Stimulated activated CD8-positive, alpha-beta memory T cell treated with anti-CD3 and anti-CD28 coated beads, Interleukin-2, amount 100 ng/mL, for 1 hour (primary cell): ENCODE measurements at places on chromosomes 2 and 18.

- DNase-seq: no peak
These were observed 1325.0 kb upstream of the CDH2 start for GRCh38 chr18:29501952-29502351.

DNA sequence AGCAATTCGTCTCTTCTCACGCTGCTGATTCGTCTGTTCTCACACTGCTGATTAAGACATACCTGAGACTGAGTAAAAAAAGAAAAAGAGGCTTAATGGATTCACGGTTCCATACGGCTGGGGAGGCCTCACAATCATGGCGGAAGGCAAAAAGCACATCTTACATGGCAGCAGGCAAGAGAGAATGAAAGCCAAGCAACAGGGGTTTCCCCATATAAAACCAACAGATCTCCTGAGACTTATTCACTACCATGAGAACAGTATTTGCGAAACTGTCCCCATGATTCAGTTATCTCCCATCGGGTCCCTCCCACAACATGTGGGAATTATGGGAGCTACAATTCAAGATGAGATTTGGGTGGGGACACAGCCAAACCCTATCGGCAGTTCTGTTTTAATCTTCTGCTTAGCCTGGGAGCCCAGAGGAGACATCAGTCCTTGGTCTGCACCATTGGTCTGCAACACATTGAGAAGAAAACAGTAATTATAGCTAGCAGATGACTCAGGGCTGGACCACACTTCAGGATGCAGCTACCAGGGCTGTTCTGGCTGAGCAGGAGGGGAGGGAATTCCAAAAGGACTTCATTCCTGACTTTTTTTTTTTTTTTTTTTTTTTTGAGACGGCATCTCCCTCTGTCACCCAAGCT, 69.4 kb downstream of the CABLES1 start:
- no peak for DNase-seq

DNA sequence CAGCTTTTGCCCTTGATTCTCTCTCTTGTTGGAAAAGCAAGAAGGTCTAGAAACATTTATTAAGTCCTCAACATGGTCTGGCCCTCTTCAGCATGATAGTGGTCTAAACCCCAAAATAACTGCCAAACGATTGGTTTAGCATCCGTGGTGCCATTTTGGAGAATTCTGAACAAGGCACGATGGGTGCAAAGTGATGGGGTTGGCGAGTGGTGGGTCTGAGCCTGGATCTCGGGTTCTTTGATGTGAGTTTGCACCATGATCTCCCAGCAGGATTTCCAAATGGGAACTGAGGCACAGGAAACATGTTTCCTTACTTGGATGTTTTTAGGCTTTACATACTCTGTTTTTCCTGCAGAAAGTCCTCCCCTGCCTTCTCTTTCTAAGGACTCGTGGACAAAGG, 240.3 kb downstream of the MYCN start:
- no peak for DNase-seq

GRCh38 chr18:38241736-38242135, 676.1 kb upstream of the CELF4 start:
- DNase-seq: no peak

- no peak for DNase-seq
These were observed 27.2 kb downstream of the MARCO start for GRCh38 chr2:118968961-118969733.

GRCh38 chr2:195898505-195899191, 170.0 kb downstream of the DNAH7 start:
- no peak for DNase-seq

DNA sequence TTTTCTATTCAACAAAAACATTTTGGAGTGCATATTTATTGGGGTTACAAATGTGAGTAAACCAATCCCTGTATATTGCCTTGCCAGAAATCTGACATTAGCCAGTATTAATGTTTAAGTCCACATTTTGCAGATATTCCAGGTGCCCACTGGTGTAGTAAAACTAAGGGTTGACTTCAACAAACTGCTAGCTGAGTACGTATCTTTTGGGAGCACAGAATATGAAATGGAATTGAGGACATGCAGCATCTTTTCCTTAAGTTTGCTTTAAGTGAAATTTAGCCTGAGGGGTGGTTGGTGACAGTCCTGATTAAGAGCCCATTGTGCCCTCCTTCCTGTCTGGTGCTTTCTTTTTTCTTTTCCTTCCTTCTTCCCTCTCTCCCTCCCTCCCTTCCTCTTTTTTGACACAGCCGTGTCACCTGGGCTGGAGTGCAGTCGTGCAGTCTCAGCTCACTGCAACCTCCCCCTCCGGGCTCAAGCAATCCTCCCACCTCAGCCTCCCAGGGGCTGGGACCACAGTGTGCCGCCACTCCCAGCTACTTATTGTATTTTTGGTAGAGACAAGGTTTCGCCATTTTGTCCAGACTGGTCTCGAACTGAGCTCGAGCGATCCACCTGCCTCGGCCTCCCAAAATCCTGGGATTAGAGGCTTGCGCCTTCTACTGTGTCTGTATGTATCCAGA, 1.6 kb downstream of the NUP35 start:
- no peak for DNase-seq

DNA sequence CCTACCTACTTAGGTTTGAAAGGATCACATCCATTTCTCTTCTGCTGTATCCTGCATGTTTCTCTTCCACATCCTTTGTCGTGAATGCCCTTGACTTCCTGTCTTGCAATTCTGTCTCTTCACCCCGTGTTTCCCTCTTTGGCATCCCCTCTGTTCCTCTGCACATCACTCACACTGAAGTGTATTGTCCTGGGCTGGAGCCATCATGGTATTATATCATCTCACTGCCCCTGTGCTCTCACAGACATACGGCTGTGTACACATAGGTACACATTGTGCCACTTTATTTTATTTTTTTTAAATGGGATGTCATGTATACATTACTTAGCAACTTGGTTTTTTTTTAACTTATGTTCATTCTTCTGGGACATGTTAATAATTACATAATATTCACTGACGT, 291.6 kb downstream of the ALPK2 start:
- no peak for DNase-seq
